ENCODE measurements at places on chromosomes 7 and 10.

GRCh38 chr7:22142572-22142971, 196.9 kb upstream of the CDCA7L start:
- no peak for DNase-seq

GRCh38 chr7:79091011-79091410, 362.5 kb downstream of the MAGI2 start:
- DNase-seq, result no peak

DNA sequence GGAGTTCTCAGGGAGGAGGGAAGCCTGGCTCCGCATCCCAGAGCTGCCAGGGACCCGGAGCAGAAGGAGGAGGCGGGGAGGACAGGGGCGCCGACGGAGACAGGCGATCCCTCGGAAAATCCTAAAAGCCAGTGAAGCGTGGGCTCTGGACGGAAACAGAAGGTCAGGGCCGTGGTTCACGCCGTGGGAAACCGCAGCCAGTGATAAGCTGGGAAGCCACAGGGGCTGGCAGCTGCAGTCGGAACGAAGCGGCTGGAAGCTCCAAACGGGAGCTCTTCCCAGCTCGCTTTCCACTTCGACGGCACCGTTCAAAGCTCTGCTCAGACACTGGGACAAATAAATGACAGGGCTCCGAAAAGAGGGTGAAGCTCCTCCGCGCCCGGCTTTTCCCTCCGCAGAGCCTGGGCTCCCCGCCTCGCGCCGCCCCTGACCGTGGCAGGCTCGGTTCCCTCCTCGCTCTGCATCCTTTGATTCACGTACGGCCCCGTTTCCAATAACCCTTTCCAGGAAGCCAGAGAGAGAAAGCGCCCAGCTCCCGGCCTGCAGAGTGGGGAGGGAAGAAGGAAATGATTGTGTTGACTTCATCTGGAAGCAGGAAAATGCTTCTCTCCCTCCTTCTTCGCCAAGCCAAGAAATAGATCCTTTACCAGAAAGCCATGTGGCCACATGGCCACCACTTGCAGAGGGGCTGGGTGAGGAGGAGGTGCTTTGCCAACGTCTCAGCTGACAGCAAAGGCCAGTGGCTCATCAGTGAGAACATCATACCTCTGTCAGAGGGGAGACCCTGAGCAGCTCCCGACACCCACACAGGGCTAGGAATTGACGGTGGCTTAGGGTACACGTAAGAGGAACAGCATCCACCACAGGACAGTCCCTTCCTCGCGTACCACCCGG, 57.4 kb downstream of the ADRB1 start:
- peak; percentile 27 for DNase-seq

GRCh38 chr10:121425623-121426022, 172.6 kb downstream of the FGFR2 start:
- DNase-seq, result no peak

DNA sequence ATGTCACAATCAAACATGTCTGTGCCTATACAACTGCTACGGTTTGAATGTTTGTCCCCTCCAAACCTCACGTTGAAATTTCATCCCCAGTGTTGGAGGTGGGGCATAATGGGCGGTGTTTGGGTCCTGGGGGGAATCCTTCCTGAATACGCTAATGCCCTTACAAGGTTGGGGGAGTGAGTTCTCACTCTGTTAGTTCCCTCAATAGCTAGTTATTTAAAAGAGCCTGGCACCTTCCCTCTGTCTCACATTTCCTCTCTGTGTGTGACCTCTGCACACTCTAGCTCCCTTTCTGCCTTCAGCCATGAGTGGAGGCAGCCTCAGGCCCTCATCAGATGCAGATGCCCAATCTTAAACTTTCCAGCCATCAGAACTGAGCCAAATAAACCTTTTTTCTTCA, 129.5 kb downstream of the GRM8 start:
- no peak for DNase-seq

DNA sequence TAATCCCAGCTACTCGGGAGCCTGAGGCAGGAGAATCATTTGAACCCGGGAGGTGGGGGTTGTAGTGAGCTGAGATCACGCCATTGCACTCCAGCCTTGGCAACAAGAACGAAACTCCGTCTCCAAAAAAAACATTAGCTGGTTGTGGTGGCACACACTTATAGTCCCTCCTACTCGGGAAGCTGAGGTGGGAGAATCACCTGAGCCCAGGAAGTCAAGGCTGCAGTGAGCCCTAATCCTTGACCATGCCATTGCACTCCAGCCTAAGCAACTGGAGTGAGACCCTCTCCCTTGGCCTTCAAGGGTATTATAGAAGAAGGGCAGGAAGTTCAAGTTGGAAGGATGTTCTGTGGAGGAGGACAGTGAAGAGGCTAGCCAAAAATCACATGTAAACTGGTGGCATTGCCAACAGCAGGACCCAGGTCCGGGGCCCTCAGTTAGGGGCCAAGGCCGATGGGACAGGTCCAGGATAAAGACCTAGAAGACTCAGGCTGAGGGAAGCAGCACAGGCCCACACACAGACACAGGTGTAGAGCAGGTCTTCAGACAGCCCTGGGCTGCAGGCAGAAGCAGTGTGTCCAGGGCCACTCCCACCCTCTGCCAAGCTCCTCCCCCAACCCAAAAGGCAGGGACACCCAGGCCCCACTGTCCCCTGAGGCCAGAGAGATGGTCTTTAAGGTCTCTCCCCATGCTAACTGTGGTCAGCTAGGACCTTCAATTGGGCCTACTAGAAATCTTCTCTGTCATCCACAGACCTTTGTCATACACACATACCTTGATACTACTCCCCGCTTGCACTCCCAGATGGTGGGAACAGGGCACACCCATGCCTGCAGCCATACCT, 8.4 kb upstream of the SAMD8 start:
- DNase-seq, result no peak

GRCh38 chr10:15881542-15881941, 21.2 kb upstream of the MINDY3 start:
- no peak for DNase-seq

DNA sequence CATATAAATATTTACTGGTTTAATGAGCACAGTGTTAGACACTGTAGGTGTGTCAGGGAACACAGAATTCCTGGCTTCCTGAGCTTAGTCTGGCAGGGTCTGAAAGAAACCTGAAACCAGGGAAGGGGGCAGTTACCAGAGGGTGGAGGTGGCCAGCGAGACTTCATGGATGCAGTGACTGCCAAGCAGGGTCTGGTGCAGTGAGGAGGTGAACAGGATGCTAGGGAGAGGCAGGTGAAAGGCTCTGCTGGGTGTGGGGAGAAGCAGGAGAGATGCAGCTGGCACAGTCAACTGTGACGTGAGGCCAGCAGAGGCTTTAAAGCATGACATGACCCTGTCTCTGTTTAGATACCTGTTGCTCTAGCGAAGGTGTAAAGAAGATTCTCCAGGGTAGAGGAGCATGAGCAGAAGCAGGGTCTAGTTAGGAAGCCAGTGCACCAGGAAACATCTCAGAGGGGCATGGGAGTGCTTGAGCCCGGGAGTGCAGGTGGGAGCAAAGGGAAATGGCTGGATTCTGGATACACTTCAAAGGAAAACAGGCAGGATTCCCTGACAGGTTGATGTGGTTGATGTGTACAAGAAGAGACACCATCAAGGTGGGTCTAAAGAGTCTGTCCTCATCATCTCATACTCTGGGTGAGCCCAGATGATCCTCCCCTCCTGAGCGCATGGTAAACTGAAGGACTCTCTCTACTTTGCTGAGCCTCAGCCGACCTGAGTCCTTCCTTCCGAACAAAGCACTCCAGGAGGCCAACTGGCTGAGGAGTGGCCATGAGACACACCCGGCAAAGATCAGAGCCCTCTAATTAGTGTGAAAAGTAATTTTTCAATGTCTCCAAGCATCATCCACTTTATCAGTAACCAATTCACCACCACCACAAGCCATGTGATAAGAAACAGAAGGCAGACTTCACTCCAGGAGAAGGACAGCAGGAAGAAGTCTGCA, 186.8 kb downstream of the COBL start:
- no peak for DNase-seq

DNA sequence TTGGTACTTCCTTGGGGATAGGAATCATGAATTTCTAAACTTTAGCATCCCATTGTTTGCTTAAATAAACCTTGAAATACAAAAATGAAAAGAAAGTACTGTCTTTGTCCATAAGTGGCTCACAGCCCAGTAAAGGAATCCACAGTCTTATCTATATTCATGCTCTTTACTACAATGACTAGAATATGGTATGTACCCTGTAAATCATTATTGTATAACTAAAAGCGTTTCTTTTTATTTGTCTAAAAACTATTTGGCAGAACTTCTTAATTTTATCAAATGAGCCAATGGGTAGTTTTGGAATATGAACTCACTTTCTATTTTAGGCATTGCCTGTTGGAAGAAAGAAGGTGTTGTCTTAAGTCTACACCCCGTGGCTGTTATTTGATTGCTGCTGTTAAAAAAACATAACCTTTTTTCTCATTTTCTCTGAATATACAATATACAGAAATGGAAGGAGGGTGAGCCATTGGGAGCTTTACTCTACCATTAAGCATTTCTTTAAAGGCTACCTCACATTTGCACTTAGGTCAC, 12.4 kb upstream of the STRIP2 start:
- no peak for DNase-seq

GRCh38 chr7:1533547-1534329, 3.2 kb downstream of the MAFK start:
- DNase-seq, result peak; percentile 73

DNA sequence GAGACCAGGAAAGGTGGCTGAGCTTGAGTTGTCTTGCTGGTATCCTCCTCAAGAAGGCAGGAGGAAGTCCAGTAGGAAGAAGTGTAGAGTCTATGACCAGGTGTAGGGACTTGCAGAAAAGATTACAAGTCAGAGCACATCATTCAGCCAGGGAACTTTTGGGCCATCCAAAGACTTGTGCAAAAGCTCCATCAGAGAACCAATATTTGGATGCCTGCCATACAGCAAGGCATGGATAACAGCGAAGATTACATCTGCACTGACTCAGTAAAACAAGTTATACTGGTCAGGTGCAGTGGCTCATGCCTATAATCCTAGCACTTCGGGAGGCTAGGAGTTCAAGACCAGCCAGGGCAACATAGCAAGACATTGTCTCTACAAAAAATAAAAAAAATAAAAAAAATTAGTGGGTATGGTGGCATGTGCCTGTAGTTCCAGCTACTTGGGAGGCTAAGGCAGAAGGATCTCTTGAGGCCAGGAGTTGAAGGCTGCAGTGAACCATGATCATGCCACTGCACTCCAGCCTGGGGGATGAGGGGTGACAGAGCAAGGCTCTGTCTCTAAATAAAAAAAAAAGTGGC, 13.2 kb upstream of the NMT2 start:
- DNase-seq, result no peak

DNA sequence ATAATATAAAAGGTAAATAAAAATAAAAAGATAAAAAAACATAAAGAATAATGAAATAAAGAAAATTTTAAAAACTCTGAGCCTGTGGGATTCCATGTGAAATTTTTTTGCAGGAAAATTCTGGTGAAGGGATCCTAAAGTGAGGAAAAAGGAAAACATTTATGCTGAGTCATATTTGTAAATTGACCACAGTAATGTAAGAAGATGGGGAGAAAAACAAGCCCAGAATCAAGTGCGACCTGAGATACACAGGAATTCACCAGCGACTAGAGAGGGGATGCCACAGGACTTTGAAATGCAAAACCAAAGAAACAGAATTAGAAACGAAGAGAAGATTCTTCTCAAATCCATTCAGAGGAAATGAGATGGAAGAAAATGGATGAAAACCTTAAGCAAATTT, 133.8 kb upstream of the PFKP start:
- DNase-seq, result no peak

DNA sequence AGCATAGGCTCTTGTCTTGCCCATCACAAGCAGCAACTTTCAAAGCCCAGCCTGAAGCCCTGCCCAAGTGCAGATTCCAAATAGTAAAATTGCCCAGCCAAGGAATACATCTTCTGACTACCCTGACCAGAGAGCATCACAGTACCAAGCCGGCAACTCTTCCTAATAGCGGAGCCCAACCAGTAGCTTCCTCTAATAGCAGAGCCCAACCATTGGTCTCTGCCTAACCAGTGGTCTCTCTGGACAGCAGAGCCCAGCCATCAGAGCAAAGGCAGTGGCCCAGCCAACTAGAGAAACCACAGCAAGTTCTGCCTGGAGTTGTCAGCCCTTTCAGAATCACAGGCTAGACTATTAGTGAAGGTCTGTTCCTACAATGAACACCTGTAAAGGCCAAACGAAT, 285.6 kb downstream of the HGF start:
- DNase-seq, result peak; percentile 66

- DNase-seq, result no peak
Measured at GRCh38 chr10:31875608-31876007, 53.0 kb downstream of the ARHGAP12 start.

DNA sequence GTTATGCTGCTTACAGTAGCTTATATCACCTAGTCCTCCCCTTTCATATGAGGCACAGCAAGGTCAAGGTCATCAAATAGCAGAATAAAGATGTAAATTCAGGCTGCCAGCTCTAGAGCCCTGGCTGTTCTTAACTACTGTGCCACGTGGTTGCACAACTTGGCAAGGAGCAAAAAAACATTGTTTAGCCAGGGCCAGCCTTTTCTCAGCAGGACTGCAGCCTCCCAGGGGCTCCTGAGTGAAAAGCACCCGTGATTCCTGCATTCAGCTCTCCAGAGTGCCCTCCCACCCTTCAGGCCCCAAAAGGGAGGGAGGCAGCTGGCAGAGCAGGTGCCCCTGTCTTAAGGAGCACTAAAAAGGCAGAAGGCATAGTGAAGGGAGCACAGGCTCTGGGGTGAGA, 31.8 kb upstream of the TM9SF3 start:
- no peak for DNase-seq

GRCh38 chr10:71042216-71042615, 153.9 kb upstream of the PCBD1 start:
- DNase-seq, result peak; percentile 68

GRCh38 chr7:159114981-159115380, 29.7 kb downstream of the VIPR2 start:
- DNase-seq, result no peak

DNA sequence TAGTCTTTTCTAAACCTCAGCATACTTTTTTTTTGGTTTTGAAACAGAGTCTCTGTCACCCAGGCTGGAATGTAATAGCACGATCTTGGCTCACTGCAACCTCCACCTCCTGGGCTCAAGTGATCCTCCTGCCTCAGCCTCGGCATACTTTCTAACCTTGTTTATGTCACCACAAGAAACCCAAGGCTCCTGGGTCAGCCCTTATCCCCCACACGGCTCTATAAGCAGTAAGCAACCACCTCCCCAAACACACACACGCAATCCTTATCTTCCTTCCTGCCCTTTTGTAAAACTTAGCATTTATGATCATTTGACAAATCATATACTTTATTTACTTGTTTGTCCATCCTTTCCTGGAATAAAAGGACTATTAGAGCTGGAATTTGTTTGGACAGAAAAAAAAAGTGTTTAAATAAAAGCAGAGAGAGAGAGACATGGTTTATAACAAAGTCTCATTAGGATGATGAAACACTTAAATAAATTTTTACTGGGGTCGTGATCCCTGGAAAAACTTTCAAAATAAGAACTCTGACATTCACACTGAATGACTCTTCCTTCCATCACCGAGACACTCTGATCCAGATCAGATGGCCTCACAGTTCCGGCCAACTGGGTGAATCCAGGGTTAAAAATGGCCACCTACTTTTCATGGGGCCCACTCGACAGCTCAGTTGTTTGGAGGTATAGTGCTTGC, 72.7 kb upstream of the PIK3CG start:
- no peak for DNase-seq

- no peak for DNase-seq
Measured at GRCh38 chr10:33843379-33843778, 508.9 kb upstream of the NRP1 start.

GRCh38 chr10:60821656-60822055, 43.4 kb downstream of the CDK1 start:
- no peak for DNase-seq
